Stimulated activated CD8-positive, alpha-beta memory T cell treated with anti-CD3 and anti-CD28 coated beads, Interleukin-15, amount 100 ng/mL, for 4 hours (primary cell): ENCODE measurements at places on chromosomes 3 and 15.

DNA sequence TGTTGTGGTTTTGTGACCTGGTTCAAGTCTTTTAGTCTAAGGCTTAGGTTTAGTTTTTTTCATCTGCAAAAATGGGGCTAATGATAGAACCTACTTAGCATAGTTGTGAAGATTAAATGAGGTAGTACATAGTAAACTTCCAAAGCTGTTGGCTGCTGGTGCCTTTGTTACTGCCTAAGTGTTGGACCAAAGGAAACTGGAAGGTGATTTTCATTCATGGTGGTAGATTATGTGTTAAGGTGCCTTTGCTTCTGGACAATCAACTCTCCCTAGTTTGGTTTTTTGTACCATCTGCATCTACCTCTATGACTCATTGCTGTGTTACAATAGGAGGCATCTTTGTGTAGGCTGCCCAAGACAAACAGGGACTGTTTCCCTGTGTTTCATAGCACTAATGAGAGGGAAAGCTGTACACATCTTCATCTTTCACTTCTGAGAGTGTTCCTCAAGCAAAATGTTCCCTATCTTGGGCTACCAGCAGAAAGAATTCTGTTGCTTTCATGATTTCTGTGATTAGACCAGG is 3.2 kb downstream of the MAP2K1 start:
- no peak for DNase-seq

GRCh38 chr15:60616147-60616546 is 137.2 kb upstream of the ICE2 start:
- DNase-seq: no peak

GRCh38 chr3:2603692-2604289 is 505.1 kb downstream of the CNTN4 start:
- no peak for DNase-seq

DNA sequence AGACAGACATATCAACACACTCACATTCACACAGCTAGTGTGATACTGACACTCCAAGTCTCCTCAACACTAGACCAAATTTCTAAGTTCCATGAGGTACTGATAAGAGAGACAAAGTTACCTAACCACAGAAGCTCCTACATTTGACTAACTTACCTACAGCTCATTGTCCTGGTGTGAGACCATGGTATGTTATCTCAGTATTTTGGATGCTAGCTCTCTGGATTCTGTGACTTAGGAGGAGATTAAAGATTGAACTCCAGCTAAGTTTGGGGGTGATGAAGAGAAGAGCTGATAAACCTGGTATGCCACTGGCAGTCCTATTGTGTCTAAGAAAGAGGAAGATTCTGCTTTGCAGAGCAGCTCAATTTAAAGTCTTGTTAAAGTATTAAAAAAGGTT is 144.0 kb upstream of the MYRIP start:
- no peak for DNase-seq

GRCh38 chr3:105526360-105527111 is 159.8 kb downstream of the ALCAM start:
- no peak for DNase-seq

GRCh38 chr15:69715210-69715609 is 262.6 kb downstream of the RPLP1 start:
- no peak for DNase-seq

GRCh38 chr3:31621314-31621713 is 88.6 kb downstream of the STT3B start:
- DNase-seq: no peak
